Stimulated activated CD8-positive, alpha-beta memory T cell treated with anti-CD3 and anti-CD28 coated beads, Interleukin-7, amount 100 ng/mL, for 4 hours (primary cell): ENCODE measurements at places on chromosomes 7 and 10.

DNA sequence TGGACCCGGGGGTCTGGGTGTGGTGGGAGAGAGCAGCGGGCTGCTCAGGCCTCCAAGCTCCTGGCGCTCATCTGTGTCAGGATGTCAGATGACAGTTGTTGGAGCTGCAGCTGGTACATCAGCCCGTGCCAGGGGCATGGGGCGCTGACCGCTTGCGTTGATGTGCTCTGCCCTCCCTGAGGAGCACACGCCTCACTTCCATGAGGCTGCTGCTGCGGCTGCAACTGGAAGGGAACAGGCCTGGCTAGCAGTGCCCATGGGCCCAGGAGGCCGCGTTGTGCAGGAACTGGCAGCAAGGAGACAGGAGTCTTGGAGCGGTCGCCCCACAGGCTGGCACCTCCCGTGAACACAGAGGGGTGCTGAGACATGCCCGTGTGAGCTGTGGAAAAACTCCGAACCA is 361.3 kb upstream of the MKI67 start:
- no peak for DNase-seq

- DNase-seq, result no peak
These were observed 379.6 kb downstream of the OTUD1 start for GRCh38 chr10:23818484-23818883.

DNA sequence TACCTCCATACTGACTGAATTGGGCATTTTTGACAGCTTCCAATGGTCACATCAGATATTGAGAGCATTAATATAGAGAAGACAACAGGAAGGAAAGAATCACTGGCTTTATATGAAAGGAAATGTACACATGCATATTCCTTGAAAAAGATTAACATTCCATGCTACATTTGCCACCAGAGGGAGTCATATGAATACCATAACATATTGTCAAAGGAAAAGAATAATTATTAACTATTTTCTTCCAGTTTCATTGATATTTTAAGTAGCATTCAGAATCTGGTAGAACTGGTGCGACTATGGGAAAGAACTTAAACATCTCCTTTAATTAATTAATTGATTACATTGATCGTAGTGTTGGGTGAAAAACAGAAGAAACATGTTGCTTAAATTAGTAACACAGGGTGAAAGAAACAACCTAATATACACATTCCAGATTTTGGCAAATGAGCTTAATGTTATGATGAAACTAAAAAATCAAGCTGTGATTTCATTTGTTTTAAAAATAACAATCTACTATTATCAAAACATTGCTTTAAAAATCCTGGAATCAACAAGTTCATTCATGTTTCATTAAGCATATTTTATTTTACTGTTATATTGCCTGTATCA is 71.5 kb downstream of the GPR85 start:
- no peak for DNase-seq

- no peak for DNase-seq
These were observed 296.1 kb upstream of the SEMA3A start for GRCh38 chr7:84490661-84491060.

GRCh38 chr7:27519793-27520469 is 142.8 kb downstream of the HIBADH start:
- no peak for DNase-seq

GRCh38 chr7:45149606-45150005 is 8.0 kb upstream of the RAMP3 start:
- no peak for DNase-seq

DNA sequence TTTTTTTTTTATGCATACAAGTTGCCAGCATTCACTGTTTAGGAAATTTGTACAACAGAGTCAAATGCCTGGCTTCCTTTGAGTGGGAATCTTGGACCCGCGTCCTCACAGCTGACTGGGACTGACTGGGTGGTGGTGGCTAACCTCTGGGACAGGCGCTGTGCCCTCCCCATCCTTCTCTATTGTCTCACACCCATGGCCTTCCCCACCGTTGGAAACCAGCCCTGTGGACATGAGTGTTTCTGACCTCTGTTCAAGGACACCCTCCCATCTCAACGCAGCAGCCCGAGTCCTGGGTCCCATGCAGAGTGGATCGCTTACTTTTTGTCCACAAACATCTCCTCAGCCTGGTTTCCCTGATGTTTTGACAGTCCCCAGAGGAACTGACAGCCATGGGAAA is 125.1 kb upstream of the PPIF start:
- DNase-seq, result no peak

GRCh38 chr10:117184821-117185220 is 12.5 kb upstream of the KCNK18 start:
- no peak for DNase-seq

DNA sequence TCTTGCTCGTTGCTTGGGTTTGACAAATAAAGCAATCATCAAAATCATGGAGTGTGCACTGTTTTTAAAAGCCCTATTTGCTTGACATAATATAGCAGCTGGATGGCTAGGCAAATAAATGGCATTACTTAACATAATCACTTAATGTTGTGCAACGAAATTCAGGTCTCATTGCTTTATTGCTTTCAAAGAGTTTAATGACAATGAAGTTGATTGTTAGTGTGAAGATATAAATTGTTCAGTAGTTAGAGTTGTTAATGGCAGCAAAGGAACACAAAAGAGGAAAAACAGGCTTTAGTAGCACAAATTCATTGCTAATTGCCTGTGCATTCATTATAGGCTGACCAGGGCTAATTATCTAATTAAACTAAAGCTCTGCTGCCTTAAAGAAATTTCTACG is 7.6 kb upstream of the ADO start:
- DNase-seq, result no peak

- no peak for DNase-seq
These were observed 183.4 kb upstream of the TCF7L2 start for GRCh38 chr10:112766636-112767035.

DNA sequence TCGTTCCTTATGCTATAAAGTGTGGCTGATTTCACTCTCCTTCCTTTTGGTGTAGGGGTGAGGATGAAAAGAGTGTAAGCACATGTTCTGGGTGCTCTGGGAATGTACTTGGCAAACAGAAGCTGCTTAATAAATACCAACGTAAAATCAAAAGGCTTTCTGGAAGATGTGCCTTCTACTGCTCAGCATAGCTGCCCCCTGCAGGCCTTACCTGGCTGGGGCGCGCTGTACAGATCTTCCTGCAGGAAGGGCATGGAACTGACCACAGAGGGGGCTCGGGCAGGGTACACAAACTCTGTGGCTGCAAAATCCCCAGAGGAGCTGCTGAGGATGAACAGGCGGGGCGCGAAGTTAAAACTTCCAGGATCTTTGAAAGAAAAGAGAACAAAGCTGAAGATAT is 169.4 kb downstream of the SVIL start:
- no peak for DNase-seq

DNA sequence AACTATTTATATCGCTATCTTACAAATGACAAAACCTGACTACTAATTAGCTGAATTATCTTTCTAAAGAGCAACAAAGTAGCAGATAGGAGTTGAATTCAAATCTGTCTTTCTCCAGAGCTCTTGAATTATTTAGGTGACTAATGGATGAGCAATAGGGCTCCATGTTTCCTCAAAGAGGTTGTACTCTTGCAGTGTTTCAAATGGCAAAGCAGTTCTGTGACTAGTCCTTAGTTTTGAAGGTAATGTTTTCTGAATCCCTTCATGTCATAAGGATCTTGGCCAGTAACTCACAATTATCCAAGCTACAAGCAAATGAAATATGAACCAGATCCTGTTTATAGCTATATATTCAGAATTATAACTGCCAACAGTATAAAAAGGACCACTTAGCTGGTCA is 999.7 kb downstream of the NRG3 start:
- no peak for DNase-seq

DNA sequence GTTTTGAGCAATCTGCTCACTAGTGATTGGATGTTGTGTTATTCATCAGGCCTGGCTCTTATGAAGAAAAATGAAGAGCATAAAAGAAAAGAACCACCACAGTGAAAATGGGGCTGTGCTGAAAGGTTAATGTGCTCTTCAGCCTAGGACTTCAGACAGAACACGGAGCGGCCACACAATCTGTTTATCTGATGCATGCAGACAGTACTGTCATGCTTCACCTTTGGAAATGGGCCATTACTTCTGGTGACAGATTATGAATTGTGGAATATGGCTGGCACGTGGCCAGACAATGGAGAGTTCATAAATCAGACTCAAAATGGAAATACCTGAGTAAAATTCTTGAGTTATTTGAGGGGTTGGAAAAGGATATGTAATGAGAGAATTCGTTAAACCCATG is 86.0 kb upstream of the NOBOX start:
- no peak for DNase-seq

GRCh38 chr10:43824934-43825333 is 176.3 kb upstream of the ZNF32 start:
- DNase-seq, result no peak

DNA sequence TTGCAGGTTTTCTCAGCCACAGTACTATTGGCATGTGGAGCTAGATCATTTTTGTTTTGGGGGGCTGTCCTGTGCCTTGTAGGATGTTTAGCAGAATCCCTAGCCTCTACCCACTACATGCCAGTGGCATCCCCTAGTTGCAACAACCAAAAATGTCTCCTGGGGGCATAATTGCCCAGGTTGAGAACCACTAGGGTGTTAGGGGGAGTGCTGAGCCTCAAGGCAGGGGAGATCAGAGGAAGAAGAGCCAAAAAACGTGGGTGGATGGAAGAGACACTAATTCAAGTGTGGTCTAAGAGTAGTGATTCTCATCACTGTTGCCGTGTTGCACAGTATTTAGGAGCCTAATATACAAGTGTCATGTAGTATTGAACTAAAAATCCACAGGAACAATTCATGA is 31.7 kb upstream of the CCNY start:
- DNase-seq, result no peak

DNA sequence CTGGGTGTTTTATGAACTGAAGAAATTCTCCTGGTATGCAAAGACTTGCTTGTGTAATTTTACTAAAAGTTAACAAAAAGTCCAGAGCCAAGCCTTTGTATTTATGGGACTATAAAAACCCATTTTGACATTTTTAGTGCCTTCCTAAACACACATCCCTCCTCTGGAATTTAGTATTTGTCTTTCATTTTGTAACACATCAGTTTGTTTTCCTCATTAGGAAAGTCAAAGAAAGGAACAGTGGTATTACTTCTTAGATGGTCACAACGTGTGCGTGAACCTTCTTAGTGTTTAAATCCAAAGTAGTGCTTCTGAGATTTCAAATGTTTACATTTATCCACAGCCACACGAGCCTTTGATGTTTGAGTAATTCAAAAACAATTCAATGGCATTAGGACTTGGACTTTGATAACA is 103.2 kb upstream of the TMEM106B start:
- DNase-seq, result no peak

- no peak for DNase-seq
These were observed 73.1 kb downstream of the ADCYAP1R1 start for GRCh38 chr7:31125171-31125570.

DNA sequence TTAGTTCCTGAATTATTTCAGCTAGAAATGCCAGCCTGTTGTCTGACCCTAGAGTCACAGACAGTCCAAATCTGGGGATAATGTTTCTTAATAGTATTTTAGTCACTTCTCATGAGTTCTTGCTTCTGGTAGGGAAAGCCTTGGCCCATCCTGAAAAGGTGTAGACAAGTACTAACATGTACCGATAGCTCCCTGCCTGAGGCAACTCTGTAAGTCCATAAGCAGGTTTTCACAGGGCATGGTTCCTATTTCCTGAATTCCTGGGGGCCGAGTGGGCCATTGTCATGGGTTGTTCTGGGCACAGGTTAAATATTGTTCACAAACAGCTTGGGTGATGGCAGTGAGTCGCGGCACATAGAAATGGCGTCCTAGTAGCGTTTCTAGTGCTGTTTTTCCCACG is 3.1 kb upstream of the ZNF117 start:
- no peak for DNase-seq

GRCh38 chr10:18608596-18608995 is 42.8 kb downstream of the NSUN6 start:
- no peak for DNase-seq

- peak; percentile 71 for DNase-seq
These were observed 214.4 kb downstream of the FAM107B start for GRCh38 chr10:14560274-14560673.

DNA sequence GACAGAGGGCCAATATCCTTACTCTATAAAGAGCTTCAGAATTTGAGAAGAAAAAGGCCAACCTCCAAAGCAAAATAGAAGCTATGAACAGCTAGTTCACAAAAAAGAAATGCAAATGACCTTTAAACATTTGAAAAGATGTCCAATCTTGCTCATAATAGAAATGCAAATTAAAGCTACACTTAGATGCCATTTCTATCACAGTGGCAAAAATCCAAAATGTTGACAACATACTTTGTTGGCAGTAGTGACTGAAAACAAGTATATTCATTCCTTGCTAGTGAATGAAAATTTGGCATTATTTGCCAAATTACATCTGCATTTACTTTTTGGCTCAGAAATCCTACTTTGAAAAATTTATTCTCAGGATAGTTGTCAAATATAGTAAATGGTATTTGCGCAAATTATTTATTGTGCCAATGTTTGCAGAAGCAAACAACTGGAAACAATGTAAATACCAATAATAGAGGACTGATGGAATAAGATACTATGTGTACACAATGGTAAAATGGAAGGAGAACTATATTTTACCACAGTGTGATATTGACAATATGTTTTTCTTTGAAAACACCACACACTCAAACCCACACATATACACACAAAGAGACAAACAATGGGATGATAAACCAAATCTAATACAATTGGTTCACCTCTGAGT is 9.4 kb downstream of the TMEM106B start:
- DNase-seq, result no peak

- DNase-seq, result no peak
These were observed 157.8 kb downstream of the DNAJB6 start for GRCh38 chr7:157494506-157495176.

- no peak for DNase-seq
These were observed 112.7 kb downstream of the REEP3 start for GRCh38 chr10:63633677-63634487.

GRCh38 chr10:95841661-95842498 is 65.9 kb upstream of the CC2D2B start:
- no peak for DNase-seq

GRCh38 chr7:154310114-154310513 is 257.9 kb downstream of the DPP6 start:
- no peak for DNase-seq

GRCh38 chr7:107846324-107846723 is 43.3 kb upstream of the SLC26A3 start:
- no peak for DNase-seq

- DNase-seq, result no peak
These were observed 428.9 kb downstream of the PCDH15 start for GRCh38 chr10:54372179-54372578.

DNA sequence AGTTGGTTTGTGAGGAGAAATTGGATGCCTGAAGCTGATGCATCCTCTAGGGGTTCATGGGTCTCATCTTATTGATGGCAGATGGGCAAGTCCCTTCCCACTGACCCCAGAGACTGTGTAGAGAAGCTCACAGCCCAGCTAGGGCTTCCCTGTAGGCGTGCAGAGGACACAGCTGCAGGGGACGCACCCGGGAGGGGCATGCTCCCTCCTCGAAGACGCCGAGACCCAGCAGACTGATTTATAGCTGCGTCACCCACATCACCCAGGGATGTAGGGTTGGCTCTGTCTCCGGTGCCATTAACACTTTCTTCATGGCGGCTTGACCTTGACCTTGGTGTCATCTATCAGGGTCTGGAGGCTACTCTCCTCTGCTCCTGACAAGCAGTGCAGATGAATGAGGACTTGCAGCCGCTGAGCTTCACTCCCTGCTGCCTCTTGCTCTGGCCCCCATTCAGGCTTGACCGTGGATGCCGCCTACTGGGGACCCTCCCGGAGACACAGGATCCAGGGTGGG is 549.7 kb downstream of the TCERG1L start:
- DNase-seq, result no peak

- DNase-seq, result no peak
These were observed 7.6 kb downstream of the ARL5B start for GRCh38 chr10:18666810-18667209.

- peak; percentile 21 for DNase-seq
These were observed 72.0 kb downstream of the SLC37A3 start for GRCh38 chr7:140326116-140326928.
